Uterine smooth muscle cell (primary cell): ENCODE measurements at places on chromosomes 1 and 21. TPM values are rescaled to one million over a fixed set of nuclear protein-coding genes. Genes with fewer than 3 reads are reported as not detected.

MAP7D1 gene
- total RNA-seq = 93.0 and 97.9 TPM in 2 replicates

CR1L gene
- total RNA-seq = not detected in 2 replicates

TMEM79 gene
- 1.3 and 2.5 TPM in 2 replicates for total RNA-seq

FCRL3 gene
- not detected in 2 replicates for total RNA-seq

WDR64 gene
- not detected in 2 replicates for total RNA-seq

TBX15 gene
- not detected in 2 replicates for total RNA-seq

LCK gene
- total RNA-seq = not detected in 2 replicates

CFAP298 gene
- total RNA-seq = 29.5 and 33.6 TPM in 2 replicates

ESPN gene
- total RNA-seq = 0.62 TPM in 1 of 2 replicates, not detected in the other

FAM167B gene
- total RNA-seq = 0.44 and 0.50 TPM in 2 replicates

OR2AK2 gene
- total RNA-seq = 0.25 TPM in 1 of 2 replicates, not detected in the other

MCOLN3 gene
- 3.8 and 6.5 TPM in 2 replicates for total RNA-seq

SYNC gene
- total RNA-seq = 44.3 and 74.7 TPM in 2 replicates

DNAJC8 gene
- 81.6 and 86.9 TPM in 2 replicates for total RNA-seq

IL19 gene
- not detected in 2 replicates for total RNA-seq

FCGR1A gene
- total RNA-seq = not detected in 2 replicates

KRTAP10-5 gene
- not detected in 2 replicates for total RNA-seq

SH3BP5L gene
- total RNA-seq = 38.9 and 48.5 TPM in 2 replicates

AVPR1B gene
- total RNA-seq = not detected in 2 replicates

AADACL4 gene
- under 0.01 TPM in 1 of 2 replicates, not detected in the other for total RNA-seq

PGLYRP3 gene
- not detected in 2 replicates for total RNA-seq

SLAMF1 gene
- not detected in 2 replicates for total RNA-seq
